ENCODE measurements at places on chromosomes 4 and X. TPM values are rescaled to one million over a fixed set of nuclear protein-coding genes. Genes with fewer than 3 reads are reported as not detected.

The AFP gene
- not detected for total RNA-seq

DNA sequence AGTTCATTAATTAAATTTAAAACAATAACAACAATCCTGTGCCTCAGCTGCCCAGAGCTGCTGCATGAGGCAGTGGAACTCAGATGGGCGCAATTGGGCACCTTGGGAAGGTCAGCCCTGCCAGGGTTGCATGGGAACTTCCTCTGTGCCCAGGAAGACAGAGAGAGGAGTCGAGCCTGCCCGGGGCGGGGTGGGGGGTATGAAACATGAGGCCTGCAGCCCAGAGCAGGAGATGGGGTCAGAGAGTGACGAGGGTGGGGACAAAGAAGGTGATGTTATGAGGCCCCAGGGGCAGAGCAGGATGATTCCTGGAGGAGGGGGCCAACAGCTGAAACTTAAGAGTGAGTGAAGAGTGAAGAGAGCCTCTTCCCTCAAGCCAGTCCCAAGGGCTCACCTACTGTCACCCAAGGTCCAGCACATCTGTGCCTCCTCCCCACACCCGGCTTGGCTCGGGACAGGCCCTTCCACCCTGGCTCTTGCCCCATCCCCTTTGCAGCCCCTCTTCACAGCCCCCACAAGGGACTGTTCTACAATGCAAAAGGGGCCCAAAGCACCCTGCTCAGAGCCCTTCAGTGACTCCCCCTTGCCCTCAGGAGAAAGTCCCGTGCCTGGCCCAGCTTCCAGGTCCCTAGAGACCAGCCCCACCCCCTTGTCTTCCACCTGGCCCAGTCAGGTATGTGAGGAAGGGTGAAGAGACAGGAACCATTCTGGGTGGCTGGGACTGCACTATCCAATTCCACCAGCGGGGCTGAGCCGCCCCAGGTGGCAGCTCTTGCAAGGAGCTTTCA, 31.4 kb downstream of the HMX1 start:
- H3K27ac ChIP-seq = no peak overlapping the region
- H3K36me3 ChIP-seq = no peaks in the 10 kb centered on the region
- no peaks in the 10 kb centered on the region for H3K4me1 ChIP-seq
- DNase-seq = no peak
- H3K4me3 ChIP-seq = no peak overlapping the region

GRCh38 chr4:90648791-90649190, 521.6 kb downstream of the CCSER1 start:
- H3K36me3 ChIP-seq = no peaks in the 10 kb centered on the region
- DNase-seq = no peak
- no peaks in the 10 kb centered on the region for H3K4me1 ChIP-seq
- H3K4me3 ChIP-seq = no peak overlapping the region
- H3K27ac ChIP-seq = no peak overlapping the region
- no peaks in the 10 kb centered on the region for H3K27me3 ChIP-seq

DNA sequence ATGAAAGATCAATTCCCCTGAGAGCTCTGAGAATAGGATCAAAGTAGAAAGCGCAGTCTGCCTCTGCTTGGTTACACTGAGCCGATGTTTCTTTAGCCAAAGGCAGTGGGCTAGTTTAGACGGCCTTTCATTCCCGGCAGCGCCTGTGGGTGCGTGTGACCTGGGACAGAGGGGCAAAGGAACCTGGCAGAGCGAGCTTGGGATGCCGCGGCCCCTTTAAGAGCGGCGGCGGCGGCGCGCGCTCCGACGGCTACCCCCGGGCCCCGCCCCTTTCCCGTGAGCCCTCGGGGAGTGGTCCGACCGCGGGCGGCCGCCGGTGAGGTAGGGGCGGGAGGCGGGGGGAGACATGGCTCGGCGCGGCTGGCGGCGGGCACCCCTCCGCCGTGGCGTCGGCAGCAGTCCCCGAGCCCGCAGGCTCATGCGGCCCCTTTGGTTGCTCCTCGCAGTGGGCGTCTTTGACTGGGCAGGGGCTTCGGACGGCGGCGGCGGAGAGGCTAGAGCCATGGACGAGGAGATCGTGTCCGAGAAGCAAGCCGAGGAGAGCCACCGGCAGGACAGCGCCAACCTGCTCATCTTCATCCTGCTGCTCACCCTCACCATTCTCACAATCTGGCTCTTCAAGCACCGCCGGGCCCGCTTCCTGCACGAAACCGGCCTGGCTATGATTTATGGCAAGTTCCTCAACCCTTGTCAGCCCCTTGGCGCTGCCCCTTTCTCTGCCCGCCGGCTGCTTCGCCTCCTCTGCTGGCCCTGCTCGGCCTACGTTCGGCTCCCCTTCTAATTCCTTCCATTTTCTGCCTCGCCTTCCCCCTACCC, at the start of gene SLC9A6:
Gene SLC9A6 (plus strand): TSS at position 279 of the 816 bp plus-strand sequence. CDS start 224 bp downstream, at position 503.
- H3K36me3 ChIP-seq = peaks cover 2% of the 10 kb centered on the region
- DNase-seq = peak; percentile 72
- peaks cover 52% of the 10 kb centered on the region for H3K4me1 ChIP-seq
- peak within 1 kb of the TSS; percentile 94 for H3K4me3 ChIP-seq
- no peaks in the 10 kb centered on the region for H3K27me3 ChIP-seq
- peak within 1 kb of the TSS; percentile 79 for H3K27ac ChIP-seq

DNA sequence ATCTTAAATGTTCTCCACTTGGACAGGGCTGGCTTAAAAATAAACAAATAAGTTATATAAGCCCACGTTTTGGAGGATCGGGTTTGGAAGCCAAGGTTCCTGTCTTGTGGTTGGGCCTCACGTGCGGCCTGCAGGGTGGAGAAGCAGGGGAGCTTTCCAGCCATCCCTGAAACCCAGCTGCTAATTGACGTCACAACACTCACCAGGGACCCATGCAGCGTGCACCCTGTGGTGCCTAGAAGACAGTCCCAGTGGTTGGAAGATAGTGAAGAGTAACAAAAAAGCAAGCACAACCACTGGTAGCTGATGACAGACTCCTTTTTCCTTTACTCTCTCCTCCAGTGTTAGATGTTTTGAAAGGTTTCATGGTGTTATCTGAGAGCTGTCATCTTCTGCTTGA, 142.0 kb upstream of the RBPJ start:
- H3K27ac ChIP-seq = no peak overlapping the region
- no peak for DNase-seq
- H3K36me3 ChIP-seq = peaks cover 8% of the 10 kb centered on the region

The KIF4A gene
- total RNA-seq = 33.3 TPM

The TEC gene
- total RNA-seq = 0.60 TPM

DNA sequence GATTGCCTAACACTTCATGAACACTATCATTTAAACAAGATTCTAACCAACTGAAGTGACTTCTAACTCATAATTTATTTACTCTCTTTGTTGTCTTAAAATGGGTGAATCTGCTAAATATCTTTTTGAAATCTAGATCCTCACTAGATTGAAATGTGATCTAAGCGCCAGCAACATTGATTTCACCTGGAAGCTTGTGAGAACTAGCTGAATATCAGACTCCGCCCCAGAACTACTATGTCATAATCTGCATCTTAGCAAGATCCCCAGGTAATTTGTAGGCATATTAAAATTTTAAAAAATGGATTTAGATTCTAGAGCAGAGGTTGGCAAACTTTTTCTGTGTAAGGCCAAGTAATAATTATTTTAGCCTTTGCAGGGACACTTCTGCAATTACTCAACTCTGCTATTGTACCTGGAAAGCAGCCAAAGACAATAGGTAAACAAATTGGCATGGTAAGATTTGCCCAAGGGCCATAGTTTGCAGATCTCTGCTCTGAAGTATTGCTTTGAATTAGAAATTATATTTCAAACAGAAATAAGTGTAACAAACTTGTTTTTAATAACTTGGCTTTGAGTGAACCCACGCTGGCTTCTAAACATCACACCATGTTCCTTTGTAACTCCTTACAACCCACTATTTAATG, 121.5 kb downstream of the REELD1 start:
- H3K27ac ChIP-seq = no peak overlapping the region
- no peaks in the 10 kb centered on the region for H3K4me1 ChIP-seq
- no peak overlapping the region for H3K4me3 ChIP-seq
- DNase-seq = no peak
- no peaks in the 10 kb centered on the region for H3K36me3 ChIP-seq
- H3K27me3 ChIP-seq = no peaks in the 10 kb centered on the region

The SOD3 gene
- total RNA-seq = not detected

GRCh38 chr4:109947457-109947856, 34.8 kb downstream of the EGF start:
- H3K4me3 ChIP-seq = no peak overlapping the region
- H3K36me3 ChIP-seq = no peaks in the 10 kb centered on the region
- H3K4me1 ChIP-seq = peaks cover 2% of the 10 kb centered on the region
- DNase-seq = no peak
- H3K27me3 ChIP-seq = no peaks in the 10 kb centered on the region

- no peak for DNase-seq
- H3K27me3 ChIP-seq = peaks cover 3% of the 10 kb centered on the region
- no peaks in the 10 kb centered on the region for H3K4me1 ChIP-seq
- H3K27ac ChIP-seq = no peak overlapping the region
- H3K36me3 ChIP-seq = no peaks in the 10 kb centered on the region
Measured at GRCh38 chr4:61193863-61194262, 6.3 kb upstream of the ADGRL3 start.

DNA sequence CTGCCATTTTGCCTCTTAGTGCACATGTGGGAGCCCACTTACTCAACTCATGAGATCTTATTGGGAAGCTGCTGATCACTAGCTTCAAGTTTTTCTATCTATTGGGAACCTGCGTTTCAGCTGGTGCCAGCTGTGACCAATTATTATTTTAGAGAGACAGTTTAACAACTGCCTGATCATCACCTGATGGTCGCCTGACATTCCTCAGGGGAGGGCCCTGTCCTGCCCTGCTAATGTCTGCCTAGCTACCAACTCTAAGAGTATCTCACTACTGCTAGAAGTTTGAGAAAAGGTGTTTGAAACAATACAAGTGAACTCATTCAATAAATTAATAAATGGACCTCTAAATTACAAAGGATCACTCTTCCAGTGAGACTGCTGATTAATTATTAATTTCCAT, 95.5 kb downstream of the PCDH7 start:
- no peaks in the 10 kb centered on the region for H3K27me3 ChIP-seq
- H3K36me3 ChIP-seq = no peaks in the 10 kb centered on the region
- no peaks in the 10 kb centered on the region for H3K4me1 ChIP-seq
- H3K4me3 ChIP-seq = no peak overlapping the region
- no peak overlapping the region for H3K27ac ChIP-seq

The MAGEA10 gene
- total RNA-seq = not detected

DNA sequence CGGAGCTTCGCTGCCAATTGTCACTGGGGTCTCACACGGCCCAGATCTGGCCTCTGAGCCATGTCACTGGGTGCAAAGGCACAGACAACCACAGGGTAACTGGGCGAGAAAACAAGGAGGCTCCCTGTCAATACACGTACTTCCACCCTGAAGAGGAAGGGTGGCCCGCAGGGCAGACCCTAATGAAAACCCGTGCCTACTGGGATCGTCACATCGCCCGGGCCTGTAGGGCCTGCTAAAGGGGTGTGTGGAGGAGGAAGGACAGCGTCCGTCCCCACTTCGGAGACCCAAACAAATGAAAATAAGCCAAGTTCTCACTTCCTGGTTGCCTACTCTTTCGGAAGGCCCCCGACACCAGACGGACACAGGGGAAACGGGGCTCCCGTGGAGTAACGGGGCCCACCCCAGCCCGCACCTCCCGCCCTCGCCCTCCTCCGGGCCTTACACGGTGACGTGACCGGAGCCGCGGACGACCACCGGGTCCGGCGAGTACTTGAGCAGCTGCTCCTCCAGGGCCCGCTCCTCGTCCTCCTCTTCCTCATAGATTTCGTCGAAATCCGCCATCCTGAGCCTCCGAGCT, 578 bp downstream of the CHIC2 start:
- DNase-seq = peak; percentile 38
- peak overlapping the region; percentile 90 for H3K4me3 ChIP-seq
- H3K36me3 ChIP-seq = peaks cover 18% of the 10 kb centered on the region
- H3K27me3 ChIP-seq = no peaks in the 10 kb centered on the region
- H3K4me1 ChIP-seq = peaks cover 40% of the 10 kb centered on the region
- peak overlapping the region; percentile 85 for H3K27ac ChIP-seq

- H3K4me3 ChIP-seq = no peak overlapping the region
- no peaks in the 10 kb centered on the region for H3K4me1 ChIP-seq
- no peak overlapping the region for H3K27ac ChIP-seq
- H3K27me3 ChIP-seq = no peaks in the 10 kb centered on the region
- DNase-seq = no peak
Measured at GRCh38 chr4:85790582-85790981, 315.6 kb downstream of the ARHGAP24 start.

- no peaks in the 10 kb centered on the region for H3K27me3 ChIP-seq
- H3K36me3 ChIP-seq = no peaks in the 10 kb centered on the region
- H3K4me1 ChIP-seq = no peaks in the 10 kb centered on the region
- H3K4me3 ChIP-seq = no peak overlapping the region
Measured at GRCh38 chr4:33649015-33649414, 2595.3 kb downstream of the ARAP2 start.

The LNX1 gene
- total RNA-seq = not detected

- peaks cover 5% of the 10 kb centered on the region for H3K4me1 ChIP-seq
- H3K27me3 ChIP-seq = no peaks in the 10 kb centered on the region
- H3K4me3 ChIP-seq = no peak overlapping the region
- DNase-seq = no peak
- H3K27ac ChIP-seq = no peak overlapping the region
- H3K36me3 ChIP-seq = no peaks in the 10 kb centered on the region
Measured at GRCh38 chr4:48295116-48295515, 25.5 kb upstream of the TEC start.

DNA sequence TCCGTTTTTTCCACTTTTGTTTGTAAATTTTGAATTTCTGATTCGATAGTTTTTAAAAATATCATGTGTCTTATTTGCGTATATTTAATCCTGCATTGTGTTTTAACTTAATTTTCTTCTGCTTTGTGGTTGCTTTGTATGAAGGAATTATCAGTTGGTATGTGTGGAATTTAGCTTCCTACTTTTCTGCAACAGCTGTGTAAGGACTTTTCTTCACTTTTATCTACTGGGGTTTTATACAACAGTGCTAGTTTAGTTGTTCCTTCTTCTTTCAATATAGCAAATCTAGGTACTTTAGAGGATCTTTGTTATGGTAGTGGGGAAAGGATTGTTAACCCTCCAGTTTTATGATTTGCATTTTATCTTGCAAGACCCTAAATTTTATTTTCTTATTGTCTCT, 410.3 kb downstream of the CCSER1 start:
- no peak for DNase-seq
- no peaks in the 10 kb centered on the region for H3K27me3 ChIP-seq
- H3K36me3 ChIP-seq = no peaks in the 10 kb centered on the region
- no peaks in the 10 kb centered on the region for H3K4me1 ChIP-seq

The SPANXN3 gene
- total RNA-seq = not detected

DNA sequence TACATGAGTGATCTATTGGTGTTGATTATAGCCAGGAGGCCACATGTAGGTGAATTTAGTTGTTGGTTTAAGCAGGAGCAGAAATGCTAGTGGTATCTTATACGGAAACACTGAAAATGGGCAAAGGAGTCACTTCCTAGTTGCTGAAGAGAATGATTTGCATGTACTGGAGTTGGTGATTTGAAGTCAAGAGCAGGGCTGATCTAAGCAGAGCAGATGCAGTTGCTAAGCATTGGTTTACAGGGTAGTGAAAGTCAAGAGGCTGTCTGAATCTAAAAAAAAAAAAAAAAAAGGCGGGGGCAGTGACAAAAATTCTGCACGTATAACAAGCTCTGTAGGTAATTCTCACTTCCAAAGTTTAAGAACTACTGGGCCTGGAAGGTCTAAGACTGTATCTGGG, 90.4 kb upstream of the HPRT1 start:
- no peak overlapping the region for H3K27ac ChIP-seq
- H3K4me3 ChIP-seq = no peak overlapping the region
- no peaks in the 10 kb centered on the region for H3K27me3 ChIP-seq
- peaks cover 10% of the 10 kb centered on the region for H3K36me3 ChIP-seq
- no peak for DNase-seq

The OPRPN gene
- not detected for total RNA-seq

The FRYL gene
- total RNA-seq = 82.7 TPM
